ENCODE measurements at places on chromosomes 1 and 21. TPM values are rescaled to one million over a fixed set of nuclear protein-coding genes. Genes with fewer than 3 reads are reported as not detected.

UMODL1 gene
- total RNA-seq: not detected

CHIT1 gene
- total RNA-seq: 0.46 TPM

OR10J1 gene
- total RNA-seq: not detected

S100A1 gene
- 2.1 TPM for total RNA-seq

TMEM69 gene
- 17.5 TPM for total RNA-seq

RNU1-1 gene
- under 0.01 TPM for total RNA-seq

ARHGAP29 gene
- total RNA-seq: 25.8 TPM

H6PD gene
- 9.5 TPM for total RNA-seq

COL8A2 gene
- total RNA-seq: 2.1 TPM

SETD4 gene
- total RNA-seq: 33.7 TPM

TAL1 gene
- 5.8 TPM for total RNA-seq

SEMA4A gene
- 23.3 TPM for total RNA-seq

CFH gene
- 12.2 TPM for total RNA-seq

NOS1AP gene
- total RNA-seq: 7.6 TPM

TTC13 gene
- total RNA-seq: 63.0 TPM

GPR137B gene
- 34.8 TPM for total RNA-seq

ZBTB18 gene
- 54.7 TPM for total RNA-seq

DENND2D gene
- 2.3 TPM for total RNA-seq

ZCCHC17 gene
- total RNA-seq: 59.1 TPM

KCNJ15 gene
- total RNA-seq: under 0.01 TPM

GOLT1A gene
- 5.5 TPM for total RNA-seq

FMO1 gene
- 2.3 TPM for total RNA-seq

NAV1 gene
- total RNA-seq: 71.0 TPM

RAB25 gene
- not detected for total RNA-seq

TNFRSF1B gene
- 3.9 TPM for total RNA-seq

LYPD8 gene
- not detected for total RNA-seq

RGS16 gene
- 13.6 TPM for total RNA-seq

ALX3 gene
- 0.23 TPM for total RNA-seq

RGS18 gene
- total RNA-seq: 1.8 TPM

INSRR gene
- total RNA-seq: 0.46 TPM

TATDN3 gene
- total RNA-seq: 30.9 TPM

FCRLA gene
- not detected for total RNA-seq

RPE65 gene
- total RNA-seq: 2.1 TPM

GALNT2 gene
- 47.3 TPM for total RNA-seq

AMPD1 gene
- not detected for total RNA-seq

OR2L13 gene
- 5.5 TPM for total RNA-seq

KCNE1 gene
- total RNA-seq: 0.46 TPM

USP1 gene
- total RNA-seq: 45.7 TPM

ROR1 gene
- 2.3 TPM for total RNA-seq

IRF6 gene
- total RNA-seq: 2.1 TPM

SELL gene
- total RNA-seq: 1.4 TPM

MAEL gene
- total RNA-seq: 3.2 TPM

SERPINC1 gene
- not detected for total RNA-seq

FCGR2B gene
- 0.46 TPM for total RNA-seq

NR5A2 gene
- 0.69 TPM for total RNA-seq

Measured in diencephalon (tissue), 1 donor.